Stimulated activated CD4-positive, alpha-beta T cell treated with anti-CD3 and anti-CD28 coated beads, Interleukin-1b, Interleukin-23, amount 100 ng/mL, for 24 hours (primary cell): ENCODE measurements at places on chromosomes 11 and 22.

- no peak for DNase-seq
Measured at GRCh38 chr11:117230999-117231841, 653 bp downstream of the PCSK7 start.

DNA sequence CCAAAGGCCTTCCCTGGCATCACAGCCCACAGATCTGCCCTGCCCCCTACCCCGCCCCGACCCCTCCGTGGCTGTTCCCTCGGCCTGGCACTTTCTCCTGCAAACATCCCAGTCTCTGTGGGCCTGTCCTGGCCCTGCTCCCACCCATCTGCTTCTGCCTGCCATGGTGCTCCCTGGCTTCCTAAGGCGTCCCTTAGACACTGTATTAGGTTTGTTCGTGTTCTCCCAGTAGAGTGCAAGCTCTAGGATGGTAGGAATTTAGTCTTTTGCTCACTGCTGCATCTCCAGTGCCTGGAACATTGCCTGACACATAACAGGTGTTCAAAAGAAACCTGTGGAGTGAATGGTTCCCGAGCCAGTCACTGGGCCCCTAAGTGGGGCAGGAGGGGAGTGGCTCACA is 69.6 kb upstream of the PITPNB start:
- no peak for DNase-seq

GRCh38 chr11:96287822-96288439 is 55.1 kb downstream of the MAML2 start:
- DNase-seq, result no peak

DNA sequence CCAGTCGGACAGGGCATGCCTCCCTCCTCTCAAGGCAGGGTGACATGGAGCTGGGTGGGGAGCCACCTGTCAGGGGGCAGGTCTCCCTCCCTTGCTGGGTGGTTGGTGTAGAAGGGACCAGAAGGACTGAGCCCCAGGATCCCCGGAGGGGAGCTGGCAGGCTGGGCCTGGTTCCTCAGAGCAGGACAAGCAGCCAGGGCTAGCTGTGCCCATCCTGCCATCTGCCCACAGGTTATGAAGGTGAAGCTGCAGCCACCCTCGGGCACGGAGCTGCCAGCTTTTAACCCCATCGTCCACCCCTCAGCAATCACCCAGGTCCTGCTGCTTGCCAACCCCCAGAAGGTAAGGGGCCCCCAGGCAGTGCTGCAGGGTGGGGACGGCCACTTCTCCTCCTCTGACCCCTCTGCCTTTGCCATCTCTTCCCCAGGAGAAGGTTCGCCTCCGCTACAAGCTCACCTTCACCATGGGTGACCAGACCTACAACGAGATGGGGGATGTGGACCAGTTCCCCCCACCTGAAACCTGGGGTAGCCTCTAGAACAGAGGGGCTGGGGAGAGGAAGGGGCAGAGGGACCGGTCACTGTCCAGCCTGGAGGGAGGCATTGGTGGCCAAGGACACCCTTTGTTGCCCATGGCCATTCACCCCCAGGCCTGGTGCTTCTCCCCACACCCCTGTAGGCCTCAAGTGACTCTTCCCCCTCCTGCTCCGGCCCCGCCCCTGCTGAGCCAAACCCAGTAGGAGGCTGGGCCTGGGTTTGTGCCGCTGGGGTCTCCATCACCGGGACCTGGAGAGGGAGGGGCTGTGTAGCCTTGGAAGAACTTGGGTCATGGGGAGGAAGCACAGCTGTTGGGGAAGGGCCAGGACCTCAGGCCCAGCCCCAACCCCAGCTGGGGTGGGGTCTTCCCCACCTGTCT is 7.0 kb upstream of the SH3BP1 start:
- no peak for DNase-seq

GRCh38 chr11:40689823-40690222 is 769.6 kb downstream of the LRRC4C start:
- DNase-seq, result no peak

DNA sequence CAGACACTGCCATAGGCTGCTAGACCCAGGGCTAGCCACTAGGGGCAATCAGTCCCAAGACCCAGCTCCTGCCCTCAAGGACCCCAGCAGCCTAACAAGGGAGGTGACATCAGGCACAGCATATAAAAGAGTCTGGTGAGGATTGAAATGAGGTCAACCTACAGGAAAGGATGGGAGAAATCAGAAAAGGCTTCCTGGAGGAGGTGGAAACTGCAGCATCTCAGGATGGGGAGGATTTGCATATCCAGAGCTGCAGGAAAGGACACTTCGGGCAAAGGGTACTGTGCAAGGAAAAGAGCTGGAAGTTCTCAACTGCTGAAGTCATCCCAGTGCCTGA is 2.9 kb upstream of the ARFGAP2 start:
- DNase-seq, result no peak

DNA sequence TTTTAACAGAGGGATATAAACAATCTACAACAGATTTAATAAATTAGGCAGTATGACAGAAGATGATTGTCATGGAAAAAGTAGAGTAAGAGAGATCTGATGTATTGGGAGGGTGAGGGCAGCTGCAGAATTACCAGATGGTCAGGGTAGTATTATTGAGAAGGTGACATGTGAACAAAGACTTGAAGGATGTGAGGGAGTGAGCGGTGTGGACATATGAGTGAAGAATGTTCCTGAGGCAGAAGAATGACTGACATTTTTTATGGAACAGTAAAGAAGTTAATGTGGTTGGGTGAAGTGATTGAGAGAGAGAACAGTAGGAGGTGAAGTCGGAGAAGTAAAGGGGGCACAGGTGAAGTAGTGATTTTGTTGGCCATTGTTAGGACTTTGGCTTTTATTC is 42.4 kb upstream of the HIPK3 start:
- no peak for DNase-seq

GRCh38 chr11:24400059-24400665 is 96.7 kb upstream of the LUZP2 start:
- DNase-seq, result no peak

GRCh38 chr11:118619444-118620197 is 12.2 kb downstream of the PHLDB1 start:
- no peak for DNase-seq
